ENCODE measurements at places on chromosomes 5 and 9.

DNA sequence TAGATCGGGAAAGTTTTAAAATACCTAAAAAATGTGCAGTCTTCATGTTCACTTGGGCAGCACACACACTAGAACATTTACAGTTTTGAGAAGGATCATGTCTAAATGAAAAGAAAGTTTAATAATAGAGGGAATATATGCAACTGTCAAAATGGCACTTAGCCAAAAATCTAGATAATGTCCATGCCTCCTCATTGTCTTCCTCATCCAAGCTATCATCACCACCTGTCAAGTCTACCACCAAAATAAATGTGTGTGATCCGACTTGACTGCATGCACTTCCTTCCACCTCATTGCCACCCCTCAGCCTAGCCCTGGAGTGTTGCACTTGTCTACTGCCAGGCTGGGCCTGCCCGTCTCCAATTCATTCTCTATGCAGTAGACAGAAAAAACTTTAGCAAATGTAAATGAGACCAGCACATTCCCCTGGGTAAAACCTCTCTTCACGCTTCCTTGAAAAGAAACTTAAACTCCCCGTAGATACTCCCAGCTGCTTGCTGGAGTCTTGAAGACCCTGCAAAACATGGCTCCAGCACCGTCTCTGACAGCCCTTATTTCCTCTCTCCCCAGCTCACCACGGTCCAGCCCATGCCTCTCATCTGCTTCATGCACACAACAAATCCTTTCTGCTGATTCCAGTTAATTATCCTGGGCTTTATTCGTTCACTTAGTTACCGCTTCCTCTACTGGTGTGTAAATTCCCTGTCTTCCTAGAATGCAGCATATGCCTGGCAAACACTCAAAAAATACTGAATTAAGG is 66.9 kb downstream of the FANCC start:
- no peak for DNase-seq

DNA sequence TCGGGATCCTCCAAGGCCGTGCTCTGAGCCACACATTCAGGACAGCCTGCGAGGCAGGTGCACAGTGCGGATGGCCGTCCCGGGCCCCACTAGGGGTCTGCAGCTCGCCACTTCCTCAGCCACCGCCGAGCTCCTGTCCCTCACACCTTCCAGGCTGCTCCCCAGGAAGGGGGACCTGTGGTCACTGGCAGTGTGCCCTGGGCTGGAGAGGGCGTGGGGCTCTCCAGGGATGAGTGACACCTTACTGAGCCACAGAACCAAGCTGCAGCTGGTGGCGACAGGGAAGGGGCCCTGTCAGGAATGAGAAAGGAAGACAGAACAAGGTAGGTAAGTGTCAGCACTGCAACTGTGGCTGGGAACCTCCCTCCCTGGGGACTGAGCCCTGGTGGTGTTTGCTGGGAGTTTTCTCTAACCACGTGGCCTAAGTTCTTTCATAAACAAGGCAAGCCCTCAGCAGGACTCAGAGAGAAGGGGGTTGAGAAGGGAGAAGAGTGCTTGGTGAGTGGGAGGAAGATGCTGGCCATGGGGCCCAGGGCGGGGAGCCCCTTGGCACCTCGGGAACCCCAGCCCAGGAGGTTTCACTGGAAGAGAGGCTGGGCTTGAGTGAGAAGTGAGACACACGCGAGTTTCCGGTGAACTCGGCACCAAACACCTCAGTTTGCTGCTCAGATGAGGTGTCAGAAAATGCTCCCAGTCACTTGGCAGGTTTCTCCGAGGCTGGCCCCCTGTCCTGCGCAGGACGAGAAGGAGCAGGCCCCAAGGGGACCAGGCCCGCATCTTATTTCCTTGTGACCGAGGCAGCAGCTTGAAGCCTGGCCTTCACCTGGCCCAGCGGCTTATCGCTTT is 5.2 kb downstream of the IL13 start:
- no peak for DNase-seq

GRCh38 chr5:561408-561807 is 37.2 kb upstream of the SLC9A3 start:
- DNase-seq, result no peak

GRCh38 chr5:143771602-143772001 is 40.4 kb upstream of the HMHB1 start:
- no peak for DNase-seq

DNA sequence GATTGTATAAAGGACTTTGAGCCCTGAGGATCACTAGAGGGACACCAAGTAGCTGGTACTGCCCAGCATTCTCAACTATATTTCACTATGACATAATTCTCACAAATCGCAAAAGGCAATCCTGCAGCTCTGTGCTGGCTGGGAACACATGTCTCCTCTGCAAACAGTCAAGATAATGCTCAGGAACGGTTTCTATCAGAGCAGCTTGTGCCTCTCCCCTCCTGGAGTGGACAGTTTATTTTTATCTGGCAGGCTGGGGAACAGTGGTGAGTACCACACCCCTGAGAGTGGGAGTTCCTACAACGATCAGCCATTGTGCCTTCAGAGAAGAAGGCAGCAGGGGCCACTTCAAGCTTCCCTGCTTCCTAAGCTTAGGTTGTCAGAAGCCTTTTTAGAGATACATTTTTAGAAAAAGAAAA is 65.8 kb downstream of the ERAP1 start:
- DNase-seq, result no peak

- no peak for DNase-seq
Observed at GRCh38 chr9:108956631-108957026, 22.4 kb downstream of the ABITRAM start.

GRCh38 chr9:19116107-19116790 is 11.0 kb downstream of the PLIN2 start:
- DNase-seq, result no peak

GRCh38 chr5:60365001-60365400 is 335.0 kb downstream of the DEPDC1B start:
- DNase-seq, result no peak

GRCh38 chr9:121324316-121324715 is 45.7 kb downstream of the STOM start:
- no peak for DNase-seq

DNA sequence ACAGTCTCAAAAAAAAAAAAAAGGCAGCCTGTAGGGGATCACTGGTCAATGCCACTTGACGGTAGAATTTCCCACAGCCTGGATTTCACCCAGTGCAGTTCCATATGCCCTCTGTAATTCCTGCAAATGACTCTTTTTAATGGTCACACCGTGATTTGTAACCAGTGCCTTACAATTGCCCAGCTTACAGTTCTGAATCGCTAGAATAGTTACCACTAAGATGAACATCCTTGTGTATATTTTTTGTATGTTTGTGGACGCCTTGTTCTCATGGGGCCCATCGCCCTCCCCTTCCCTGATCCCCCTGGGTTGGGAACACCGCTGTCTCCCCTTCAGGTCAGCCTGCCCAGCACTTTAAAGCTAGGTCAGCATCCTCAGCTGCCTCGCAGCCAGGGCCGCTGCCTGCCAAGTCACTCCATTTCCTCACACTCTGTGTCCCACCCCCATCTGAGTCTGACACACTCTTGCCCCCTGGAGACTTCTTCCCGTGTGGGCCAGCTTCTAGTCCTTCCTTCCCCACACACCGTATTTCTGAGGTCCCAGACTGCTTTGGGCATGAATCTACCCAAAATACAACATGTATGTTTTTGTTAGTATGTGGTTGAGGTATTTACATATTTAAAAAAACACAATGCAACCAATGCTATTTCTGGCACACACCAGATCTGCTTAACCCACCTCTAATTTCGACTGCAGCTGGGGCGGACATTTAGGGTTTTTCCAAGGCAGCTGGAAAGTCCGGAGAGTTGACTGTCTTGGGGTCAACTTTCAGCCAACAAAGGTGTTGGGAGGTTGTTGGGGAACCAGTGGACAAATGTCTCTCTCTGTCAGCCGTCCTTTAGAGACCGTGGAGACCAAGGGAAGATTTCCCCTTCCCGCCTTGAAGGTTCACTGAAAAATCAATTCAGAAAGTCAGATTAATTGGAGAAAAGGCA is 120.5 kb upstream of the NEK6 start:
- DNase-seq, result no peak

DNA sequence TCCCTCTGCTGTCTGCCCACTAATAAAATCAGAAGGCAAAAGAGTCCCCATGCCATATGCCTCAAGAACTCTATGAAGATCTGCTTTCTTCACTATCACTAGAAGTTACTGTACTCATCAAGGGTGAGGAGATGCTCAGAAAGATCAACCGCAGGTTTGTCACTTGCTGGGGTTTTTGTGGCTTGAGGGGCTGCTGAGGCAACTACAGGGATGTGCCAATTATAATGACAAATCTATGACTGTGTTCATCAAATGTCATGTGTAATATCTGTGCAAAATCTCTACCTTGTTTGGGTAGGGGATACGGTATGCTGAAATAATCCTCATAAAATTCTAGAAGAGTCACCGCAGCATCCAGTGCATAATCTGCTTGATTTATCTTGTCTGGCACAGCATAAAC is 13.0 kb downstream of the ERAP1 start:
- no peak for DNase-seq

- no peak for DNase-seq
Observed at GRCh38 chr9:25543806-25544205, 134.4 kb downstream of the TUSC1 start.

GRCh38 chr9:95649801-95650213 is 133.0 kb upstream of the PTCH1 start:
- no peak for DNase-seq

DNA sequence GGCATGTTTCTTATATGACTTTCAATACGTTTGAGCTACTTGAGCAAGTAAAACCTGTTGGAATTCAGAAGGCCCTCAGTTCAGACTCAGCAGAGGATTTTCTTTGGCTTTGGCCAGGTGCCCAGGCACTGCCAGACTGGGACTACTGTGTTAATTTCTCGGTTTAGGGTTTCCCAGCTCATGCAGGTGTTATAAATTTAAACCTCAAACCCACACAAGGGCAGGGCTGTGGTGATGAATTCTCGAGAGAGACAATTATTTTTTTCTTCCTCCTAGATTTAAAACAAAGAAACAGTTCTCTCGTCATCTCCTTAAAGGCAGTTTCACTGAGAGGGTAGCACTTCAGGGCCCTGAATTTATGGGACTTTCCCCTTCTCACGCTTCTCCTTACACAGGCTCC is 406.0 kb upstream of the PIK3R1 start:
- no peak for DNase-seq

Measured in T-helper 22 cell (primary cell).